ENCODE measurements at places on chromosomes 3 and 15.

DNA sequence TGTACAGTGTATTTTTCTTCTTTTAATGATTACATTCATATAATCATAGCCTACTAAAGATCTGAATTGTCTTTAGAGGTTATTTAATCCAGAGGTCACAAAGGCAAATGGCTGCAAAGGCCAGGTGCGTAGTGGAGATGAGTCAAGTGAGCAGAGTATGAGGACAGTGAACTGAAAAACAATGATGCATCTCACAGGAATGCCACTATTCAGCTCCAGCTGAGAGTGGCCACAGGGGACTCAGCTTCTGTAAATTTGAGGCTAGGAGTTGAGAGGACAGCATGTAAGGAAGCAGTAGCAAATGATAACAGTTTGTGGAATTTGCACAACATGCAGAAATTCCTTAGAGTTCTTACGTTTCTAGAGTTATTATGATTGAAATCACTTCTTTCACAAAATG is 50.4 kb downstream of the COL6A5 start:
- no peak for DNase-seq

GRCh38 chr3:101898752-101899169 is 49.4 kb downstream of the NFKBIZ start:
- no peak for DNase-seq

DNA sequence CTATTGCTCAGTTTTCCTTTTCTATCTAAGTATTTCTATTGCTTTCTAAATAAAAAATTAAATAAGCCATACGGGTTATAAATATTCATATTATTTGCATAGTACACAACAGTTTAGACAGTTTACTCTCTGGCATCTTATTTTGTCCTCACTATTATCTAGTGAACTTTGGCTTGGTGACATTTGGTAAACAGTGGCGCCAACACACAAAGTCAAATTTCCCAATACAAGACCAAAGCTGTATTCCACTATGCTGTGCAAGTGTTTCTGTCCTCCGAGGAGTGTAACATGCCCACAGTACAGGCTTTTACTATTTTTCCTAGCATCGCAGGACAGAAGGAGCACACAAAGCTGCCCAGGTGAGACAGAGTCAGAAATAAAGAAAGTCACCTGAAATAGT is 61.7 kb upstream of the TP63 start:
- DNase-seq: no peak

DNA sequence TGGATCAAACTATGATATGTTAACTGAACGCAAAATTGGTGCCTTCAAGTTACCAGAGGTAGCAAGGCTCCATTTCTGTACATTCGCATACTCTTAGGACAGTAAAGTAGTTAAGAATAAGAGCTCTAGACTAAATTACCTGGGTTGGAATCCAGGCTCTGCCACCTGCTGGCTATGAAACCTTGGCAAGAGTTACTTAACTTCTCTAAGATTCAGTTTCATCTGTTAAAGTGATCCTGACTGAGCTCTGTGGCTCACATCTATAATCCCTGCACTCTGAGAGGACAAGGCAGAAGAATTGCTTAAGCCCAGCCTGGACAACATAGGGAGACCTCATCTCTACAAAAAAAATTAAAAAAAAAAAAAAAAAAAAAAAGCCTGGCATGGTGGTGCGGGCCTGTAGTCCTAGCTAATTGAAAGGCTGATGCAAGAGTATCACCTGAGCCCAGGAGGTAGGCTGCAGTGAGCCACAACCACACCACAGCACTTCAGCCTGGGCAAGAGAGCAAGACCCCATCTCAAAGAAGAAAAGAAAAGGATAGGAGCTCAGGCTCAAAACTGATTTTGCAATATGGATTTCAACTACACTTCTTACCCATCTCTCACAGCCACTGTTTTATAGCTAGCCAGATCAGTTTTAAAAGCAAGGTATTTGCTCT is 21.3 kb downstream of the GSK3B start:
- DNase-seq: no peak

- DNase-seq: no peak
These were observed 60.1 kb upstream of the SPRED1 start for GRCh38 chr15:38192496-38192895.

- DNase-seq: no peak
These were observed 80.1 kb upstream of the ROBO1 start for GRCh38 chr3:79847928-79848327.

DNA sequence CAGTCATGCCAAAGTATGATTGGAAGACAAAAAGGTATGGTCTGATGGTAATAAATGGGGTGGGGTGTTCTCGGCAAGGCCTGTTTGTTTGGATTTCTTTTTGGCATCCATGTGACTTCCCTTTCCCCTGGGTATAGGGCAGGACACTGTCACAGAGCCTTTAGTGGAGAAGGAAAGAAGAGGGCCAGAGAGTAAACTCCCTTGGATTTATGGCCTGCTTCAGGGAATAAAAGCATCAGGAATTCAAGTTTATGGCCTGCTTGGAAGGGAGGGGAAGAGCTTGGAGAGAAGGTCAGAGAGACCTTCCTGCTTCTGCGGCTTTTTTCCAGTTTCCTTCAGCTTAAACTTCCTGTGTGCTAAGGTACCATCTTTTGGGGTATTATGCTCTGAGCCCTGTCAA is 179.4 kb upstream of the ADAMTS9 start:
- no peak for DNase-seq

DNA sequence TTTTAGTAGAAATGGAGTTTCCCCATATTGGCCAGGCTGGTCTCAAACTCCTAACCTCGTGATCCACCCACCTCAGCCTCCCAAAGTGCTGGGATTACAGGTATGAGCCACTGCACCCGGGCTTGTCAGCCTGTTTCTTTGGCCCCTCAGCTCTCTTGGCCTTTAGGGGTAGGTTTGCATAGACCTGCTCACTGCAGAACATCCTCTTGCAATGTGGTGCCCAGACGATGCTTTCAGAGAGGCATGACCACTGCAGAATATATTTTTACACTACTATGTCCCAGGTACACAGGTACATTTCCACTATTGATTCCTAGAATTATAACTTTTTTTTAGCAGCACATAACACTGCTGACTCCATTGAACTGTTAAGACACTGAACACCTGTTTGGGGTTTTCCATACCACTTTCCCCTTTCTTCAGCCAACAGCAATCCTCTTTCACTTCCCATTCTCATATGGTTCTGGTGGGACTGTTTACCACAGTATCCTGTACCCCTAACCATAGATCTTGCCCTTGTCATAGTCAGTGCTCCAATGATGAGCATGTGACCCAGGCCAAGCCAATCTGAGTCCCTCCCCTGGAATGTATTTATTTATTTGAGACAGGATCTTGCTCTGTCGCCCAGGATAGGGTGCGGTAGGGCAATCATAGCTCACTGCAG is 21.1 kb downstream of the CCDC32 start:
- no peak for DNase-seq

DNA sequence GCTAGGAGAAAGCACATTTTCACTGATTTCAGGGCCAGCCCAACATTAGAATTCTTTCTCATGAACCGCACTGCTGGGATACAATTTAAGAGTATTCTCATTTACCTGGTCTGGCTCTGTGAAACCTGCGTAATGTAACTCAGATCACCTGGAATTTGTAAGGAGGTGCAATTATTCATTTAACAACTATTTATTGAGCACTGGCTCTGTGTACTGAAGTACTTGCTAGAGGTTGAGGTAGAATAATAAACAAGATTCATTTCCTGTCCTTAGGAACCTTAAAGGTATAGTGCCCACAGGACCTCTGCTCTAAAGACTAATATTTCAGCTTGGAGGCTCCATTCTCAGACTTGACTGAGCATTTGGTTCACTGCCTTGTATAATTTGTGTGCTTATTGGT is 242.2 kb upstream of the ZPLD1 start:
- DNase-seq: no peak

GRCh38 chr3:102151935-102152334 is 282.9 kb upstream of the ZPLD1 start:
- no peak for DNase-seq

DNA sequence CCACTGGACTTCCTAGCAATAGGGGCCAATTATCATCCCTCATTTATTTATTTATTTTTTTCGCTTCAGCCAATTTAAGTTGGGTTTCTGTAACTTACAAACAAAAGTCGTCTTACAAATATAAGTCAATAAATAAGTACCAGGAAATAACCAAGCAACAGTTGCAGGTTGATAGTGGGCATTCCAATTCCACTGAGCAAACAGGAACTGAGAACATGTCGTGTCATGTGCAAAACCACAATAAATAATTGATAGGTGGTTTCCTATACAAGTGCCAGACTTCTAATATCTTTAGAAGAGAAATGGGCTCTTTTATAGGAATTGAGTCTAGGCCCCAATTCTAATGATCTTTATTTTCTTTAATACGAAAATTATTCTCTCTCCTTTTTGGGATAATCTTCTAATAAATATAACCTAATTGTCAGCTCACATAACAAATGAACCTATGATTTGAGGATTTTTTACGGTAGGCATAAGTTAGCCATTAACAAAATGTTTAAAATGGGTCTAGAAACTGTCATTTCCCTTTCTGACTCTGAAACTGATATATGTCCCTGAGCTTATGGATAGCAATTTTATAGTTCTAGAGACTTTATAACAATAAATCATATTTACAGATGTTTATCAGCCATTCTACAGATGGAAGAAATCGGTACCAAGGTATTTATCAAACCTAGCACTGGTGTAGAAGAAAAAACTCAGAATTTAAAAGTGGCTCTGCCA is 571.8 kb downstream of the FOXP1 start:
- DNase-seq: no peak

- DNase-seq: no peak
These were observed 293.5 kb downstream of the SOX2 start for GRCh38 chr3:182005219-182005618.

- no peak for DNase-seq
These were observed 98.2 kb downstream of the PLCH1 start for GRCh38 chr3:155646669-155647068.

GRCh38 chr3:176992978-176993377 is 204.3 kb downstream of the TBL1XR1 start:
- DNase-seq: no peak

DNA sequence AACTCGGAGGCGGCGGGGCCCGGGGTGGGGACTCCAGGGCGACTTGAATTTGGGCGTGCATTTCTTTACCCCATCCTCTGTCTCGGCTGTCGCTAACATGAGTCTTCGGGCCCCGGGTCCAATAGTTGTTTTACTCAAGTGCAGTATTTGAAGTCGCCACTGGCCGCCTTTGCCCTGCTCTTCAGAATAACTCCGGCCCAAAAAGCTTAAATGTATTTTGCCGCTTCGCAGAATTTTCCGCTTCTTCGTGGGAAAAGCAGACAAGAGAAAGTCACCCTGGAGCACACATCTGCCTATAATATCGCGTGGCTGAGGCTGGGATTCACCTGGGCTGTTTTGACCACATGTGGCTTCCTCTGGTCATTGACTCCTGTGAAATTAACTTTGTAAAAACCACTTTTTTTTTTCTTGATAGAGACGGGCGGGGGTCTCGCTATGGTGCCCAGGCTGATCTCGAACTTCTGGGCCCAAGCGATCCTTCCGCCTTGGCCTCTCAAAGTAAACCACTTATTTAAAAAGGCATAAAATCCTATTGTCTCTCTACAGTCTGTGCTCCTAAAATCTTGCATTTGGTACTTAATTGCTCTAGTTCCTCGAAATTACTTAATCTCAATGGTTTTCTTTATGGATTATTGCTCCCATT is 676 bp downstream of the CNOT10 start:
- DNase-seq: no peak

DNA sequence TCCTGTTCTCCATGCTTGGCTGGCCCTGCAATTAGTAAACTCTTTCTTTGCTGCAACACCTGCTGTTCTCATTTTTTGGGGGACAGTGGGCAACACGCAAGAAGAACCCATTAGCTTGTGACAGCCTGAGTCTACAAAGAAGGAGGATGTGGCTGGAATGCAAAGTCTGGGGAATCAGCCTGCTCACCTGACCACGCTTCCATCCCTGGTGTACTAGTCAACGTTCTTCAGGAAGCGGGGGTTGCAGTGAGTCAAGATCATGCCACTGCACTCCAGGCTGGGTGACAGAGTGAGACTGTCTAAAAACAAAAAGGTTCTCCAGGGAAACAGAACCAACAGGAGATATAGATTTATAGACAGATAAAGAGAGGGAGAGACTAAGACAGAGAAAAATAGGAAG is 27.7 kb upstream of the KBTBD12 start:
- no peak for DNase-seq

DNA sequence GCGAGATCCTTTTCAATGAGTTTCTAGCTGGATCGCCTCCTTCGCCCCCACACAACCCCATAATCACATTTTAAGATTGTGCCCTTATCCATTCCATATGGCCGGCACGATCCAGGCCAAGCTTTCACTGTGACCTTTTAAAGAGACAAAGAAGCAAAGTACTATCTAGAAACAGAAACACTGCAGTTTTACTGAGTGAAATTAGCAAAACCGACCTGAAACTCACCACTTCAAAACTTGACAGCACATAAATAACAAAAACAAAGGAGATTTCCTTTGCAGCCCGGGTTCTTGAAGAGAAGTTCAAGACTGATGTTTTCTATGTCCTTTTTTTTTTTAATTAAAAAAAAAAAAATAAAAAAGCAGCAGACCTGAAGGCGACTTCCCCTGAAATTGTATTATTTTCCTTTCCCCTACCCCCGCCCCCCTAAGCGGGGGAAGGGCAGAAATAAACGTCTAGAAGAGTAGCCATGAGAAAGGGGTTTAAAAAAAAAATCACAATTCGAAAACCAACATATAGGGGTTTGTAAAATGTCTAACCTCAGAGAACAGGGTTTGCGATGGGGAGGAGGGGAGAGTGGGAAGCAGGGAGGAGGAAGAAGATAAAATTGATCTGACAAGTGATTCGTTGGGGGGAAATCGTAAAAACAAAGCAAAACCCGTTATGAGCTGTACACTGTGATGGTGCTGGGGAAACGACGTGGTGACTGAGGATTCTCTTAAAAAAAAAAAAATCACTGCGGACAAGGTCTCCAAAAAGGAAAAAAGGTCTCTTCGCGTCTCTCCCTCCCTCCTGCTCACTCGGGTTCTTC is 1.5 kb downstream of the SATB1 start:
- peak; percentile 37 for DNase-seq

GRCh38 chr3:10332481-10333348 is 11.8 kb upstream of the SEC13 start:
- no peak for DNase-seq

- DNase-seq: no peak
These were observed 212.4 kb downstream of the TLE3 start for GRCh38 chr15:69885173-69885955.

GRCh38 chr15:62378772-62379498 is 213.8 kb upstream of the C2CD4B start:
- no peak for DNase-seq

- DNase-seq: no peak
These were observed 156.8 kb upstream of the PDZRN3 start for GRCh38 chr3:73781541-73781940.

GRCh38 chr3:64748244-64748904 is 60.6 kb upstream of the ADAMTS9 start:
- no peak for DNase-seq

DNA sequence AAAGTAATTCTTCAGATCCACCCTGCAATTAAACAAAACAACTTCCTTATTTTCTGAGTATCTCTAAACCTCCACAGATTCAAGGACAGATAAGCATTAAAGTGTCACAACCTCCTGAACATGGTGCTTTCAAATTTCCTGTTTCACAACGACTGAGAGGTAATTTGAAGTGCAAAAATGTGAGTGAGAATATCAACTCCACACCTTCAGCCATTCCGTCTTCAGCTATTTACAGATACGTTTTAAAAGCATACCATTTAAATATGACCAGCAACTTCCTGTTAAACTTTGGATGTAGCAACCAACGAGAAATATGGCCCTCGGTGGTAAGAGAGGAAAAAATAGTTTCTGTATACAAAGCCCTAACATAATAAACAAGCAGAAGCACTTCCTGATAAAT is 32.1 kb upstream of the PCSK6 start:
- DNase-seq: no peak

All from stimulated activated CD4-positive, alpha-beta T cell treated with anti-CD3 and anti-CD28 coated beads, Interleukin-4, amount 100 ng/mL, for 4 hours (primary cell).